Eye (tissue), 1 donor: ENCODE measurements at places on chromosomes 11 and 22.

- no peak for DNase-seq
These were observed 3.8 kb downstream of the RPS25 start for GRCh38 chr11:119014209-119014924.

- DNase-seq, result no peak
These were observed 7.7 kb downstream of the SLC22A8 start for GRCh38 chr11:63007920-63008319.

GRCh38 chr11:20213790-20214189 is 53.5 kb upstream of the DBX1 start:
- DNase-seq, result no peak

- DNase-seq, result no peak
These were observed 1032.7 kb upstream of the TENM4 start for GRCh38 chr11:80473562-80473961.

GRCh38 chr22:32776802-32777201 is 24.7 kb upstream of the TIMP3 start:
- DNase-seq, result no peak

DNA sequence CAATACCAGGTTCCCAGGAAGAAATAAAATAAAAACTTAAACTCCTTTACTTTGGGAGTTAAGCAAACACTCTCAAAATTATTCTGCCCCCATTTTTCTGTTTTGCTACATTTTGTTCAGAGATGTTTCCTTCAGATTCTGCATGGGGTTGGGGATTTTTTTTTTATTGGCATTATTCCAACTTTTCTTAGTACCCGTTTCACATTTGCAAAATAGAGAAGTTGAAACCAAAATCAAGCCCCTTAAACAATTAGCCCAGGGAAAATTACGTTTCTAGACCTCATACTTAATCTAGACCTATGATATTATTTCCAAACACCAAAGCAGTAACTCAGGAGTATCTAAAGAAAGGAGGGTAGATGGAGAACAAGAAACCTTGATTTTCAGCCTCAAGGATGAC is 20.6 kb upstream of the MS4A7 start:
- DNase-seq, result no peak

- DNase-seq, result no peak
These were observed 17.4 kb downstream of the LIMK2 start for GRCh38 chr22:31229402-31230079.

- no peak for DNase-seq
These were observed 61.9 kb downstream of the P4HA3 start for GRCh38 chr11:74249496-74249895.

- DNase-seq, result no peak
These were observed 1.1 kb downstream of the DNAL4 start for GRCh38 chr22:38792833-38793232.

- no peak for DNase-seq
These were observed 296.2 kb downstream of the NTM start for GRCh38 chr11:131666617-131667016.

- no peak for DNase-seq
These were observed 35.3 kb downstream of the LDHAL6A start for GRCh38 chr11:18490736-18491485.

- no peak for DNase-seq
These were observed 25.9 kb downstream of the PIWIL4 start for GRCh38 chr11:94593030-94593429.

- DNase-seq, result no peak
These were observed 27.1 kb downstream of the TSKU start for GRCh38 chr11:76810151-76810853.

GRCh38 chr11:63017306-63017974 is 1.8 kb upstream of the SLC22A8 start:
- DNase-seq, result peak; percentile 69

DNA sequence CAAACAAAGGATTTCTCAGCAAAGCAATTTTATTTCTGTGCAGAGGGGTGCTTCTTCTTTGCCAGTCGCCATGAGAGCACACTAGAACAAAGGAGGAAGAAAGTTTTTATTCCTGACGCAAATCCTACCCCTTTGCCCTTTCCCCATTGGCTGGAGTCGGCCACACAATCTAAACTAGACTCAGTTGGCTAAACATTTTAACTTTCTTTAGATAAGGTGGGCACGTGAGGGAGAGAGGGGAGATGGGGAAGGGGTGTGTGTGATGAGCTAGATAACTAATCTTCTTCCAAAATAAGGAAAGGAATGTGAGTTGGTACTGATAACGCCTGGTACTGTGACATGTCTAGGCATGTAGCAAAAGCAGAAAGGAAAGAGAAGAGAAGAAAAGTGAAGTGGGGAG is 626 bp downstream of the TRIM22 start:
- DNase-seq, result no peak

GRCh38 chr22:27212617-27213177 is 555.3 kb downstream of the MIAT start:
- peak; percentile 90 for DNase-seq

- DNase-seq, result no peak
These were observed 9.7 kb upstream of the MTMR2 start for GRCh38 chr11:95933594-95933993.

GRCh38 chr11:77179048-77179447 is 51.0 kb downstream of the MYO7A start:
- DNase-seq, result no peak

DNA sequence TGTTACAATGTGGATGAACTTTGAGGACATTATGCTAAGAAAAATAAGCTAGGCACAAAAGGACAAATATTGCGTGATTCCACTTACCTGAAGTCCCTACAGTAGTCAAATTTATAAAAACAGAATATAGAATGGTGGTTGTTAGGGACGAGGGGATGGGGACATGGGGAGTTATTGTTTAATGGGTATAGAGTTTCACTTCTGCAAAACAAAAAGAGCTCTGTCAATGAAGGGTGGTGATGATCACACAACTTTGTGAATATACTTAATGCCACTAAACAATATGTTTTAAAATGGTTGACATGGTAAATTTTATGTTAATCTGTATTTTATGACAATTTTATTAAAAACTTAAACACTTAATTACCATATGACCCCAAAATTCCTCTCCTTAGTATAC is 26.1 kb downstream of the INTS4 start:
- DNase-seq, result no peak

DNA sequence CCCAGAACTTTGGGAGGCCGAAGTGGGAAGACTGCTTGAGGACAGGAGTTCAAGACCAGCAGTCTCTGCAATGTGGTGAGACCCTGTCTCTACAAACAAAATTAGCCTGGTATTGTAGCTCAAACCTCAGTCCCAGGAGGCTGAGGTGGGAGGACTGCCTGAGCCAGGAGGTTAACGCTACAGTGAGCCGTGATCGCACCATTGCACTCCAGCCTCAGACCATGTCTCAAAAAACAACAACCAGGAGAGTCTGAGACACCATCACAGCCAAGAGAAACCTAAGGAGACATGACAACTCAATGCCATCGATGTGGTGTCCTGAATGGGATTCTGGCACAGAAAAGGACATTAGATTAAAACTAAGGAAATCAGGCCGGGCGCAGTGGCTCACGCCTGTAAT is 28.3 kb upstream of the KDM2A start:
- no peak for DNase-seq

- no peak for DNase-seq
These were observed 753.0 kb downstream of the NTM start for GRCh38 chr11:132123449-132123848.

DNA sequence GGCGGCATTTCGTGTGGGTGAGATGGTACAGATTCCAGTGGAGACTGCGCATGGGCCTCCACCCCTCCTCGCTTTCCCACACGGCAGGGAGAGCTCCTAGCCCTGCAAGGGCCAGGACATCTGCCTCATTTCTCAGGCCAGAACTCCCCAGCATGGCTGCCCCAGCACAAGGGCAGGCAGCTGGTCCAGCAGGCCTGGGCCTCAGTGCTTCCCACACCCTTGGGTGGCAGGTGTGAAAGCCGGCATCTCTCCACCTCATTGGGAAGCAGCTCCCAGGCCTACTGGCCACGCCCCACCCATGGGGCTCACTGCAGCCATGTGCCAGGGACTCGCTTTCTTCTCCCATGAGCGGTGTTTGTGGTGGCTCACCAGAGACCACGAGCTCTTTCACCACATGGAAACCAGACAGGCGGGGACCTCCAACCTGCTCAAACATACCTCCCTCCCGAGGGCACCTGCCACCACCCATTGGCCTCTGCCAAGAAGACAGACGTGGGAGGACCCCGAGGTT is 79.1 kb downstream of the NAT10 start:
- DNase-seq, result no peak

- no peak for DNase-seq
These were observed 12.1 kb downstream of the CCDC81 start for GRCh38 chr11:86386746-86387145.

- DNase-seq, result no peak
These were observed 31.2 kb downstream of the OTOG start for GRCh38 chr11:17578296-17578695.

DNA sequence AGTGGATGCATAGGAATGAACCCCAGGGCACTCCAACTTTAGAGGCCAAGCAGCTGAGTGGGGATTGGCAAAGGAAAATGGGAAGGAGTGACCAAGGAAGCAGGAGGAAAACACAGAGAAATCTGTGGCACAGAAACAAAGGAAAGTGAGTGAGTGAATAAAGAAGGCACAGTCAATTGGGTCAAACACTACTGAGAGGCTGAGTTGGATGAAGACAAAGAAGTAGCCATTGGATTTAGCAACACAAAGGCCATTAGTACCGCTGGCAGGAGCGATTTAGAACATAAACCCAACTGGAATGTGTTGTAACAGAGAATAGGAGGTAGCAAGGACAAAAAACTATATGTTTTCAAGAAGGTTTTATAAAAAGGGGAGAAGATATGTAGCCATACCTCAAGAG is 6.6 kb upstream of the NXPE1 start:
- DNase-seq, result peak; percentile 1

DNA sequence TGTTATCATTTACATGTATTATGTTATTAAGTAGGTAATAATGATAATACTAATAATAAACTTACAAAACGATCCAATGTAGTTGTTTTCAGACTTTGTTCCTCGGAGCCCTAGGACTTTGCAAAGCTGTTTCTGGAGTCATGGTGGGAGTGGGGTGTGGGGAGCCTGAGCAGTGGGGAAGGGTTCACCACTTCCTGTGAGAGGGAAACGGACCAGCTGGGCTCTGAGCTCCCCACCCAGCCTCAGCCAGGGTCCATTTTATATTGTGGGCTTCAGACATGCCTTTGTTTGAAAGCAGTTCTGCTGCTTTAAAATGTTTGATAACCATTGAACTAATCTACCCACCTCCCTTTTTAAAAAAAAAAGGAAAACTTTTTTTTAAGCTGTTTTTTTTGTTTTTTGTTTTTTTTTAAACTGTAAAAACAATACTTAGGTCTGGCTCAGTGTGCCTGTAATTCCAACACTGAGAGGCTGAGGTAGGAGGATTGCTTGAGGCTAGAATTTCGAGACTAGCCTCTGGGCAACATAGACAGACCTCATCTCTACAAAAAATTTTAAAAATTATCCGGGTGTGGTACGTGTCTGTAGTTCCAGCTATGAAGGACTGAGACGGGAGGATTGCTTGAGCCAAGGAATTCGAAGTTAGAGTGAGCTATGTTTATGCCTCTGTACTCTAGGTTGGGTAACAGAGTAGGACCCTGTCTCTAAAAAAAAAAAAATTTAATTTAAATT is 7.0 kb downstream of the SERPING1 start:
- DNase-seq, result peak; percentile 5

DNA sequence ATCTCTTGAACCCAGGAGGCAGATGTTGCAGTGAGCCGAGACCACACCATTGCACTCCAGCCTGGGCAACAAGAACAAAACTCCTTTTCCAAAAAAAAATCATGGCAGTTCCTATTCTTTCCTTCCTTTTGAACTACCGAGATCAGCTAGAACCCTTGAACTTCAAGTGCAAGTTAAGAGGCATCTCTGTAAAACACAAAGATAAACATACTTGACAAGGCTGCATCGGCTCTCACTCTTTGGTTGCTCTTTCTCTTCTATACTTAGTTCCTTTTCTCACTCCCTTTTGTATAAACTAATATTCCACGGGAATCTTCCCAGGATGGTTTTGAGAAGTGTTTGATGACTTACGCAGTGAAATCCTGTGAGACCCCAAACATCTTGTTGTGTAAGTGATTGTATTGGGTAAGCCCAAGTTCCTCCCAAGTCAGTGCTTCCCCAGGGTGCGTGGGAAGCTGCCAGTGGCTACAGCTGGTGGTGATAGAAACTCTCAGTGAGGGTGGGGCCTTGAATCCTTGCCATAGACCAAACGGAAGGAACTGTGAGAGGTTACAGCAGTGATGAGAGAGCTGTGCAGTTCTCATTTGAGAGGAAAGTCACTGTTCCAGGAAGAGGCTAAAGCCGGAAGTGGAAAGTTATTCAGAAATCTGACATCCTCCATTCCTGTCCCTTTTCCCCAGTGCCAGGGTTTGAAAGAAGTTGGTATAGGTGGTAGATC is 24.1 kb upstream of the CDC42EP2 start:
- DNase-seq, result peak; percentile 71

- DNase-seq, result no peak
These were observed 25.6 kb downstream of the OR2AG2 start for GRCh38 chr11:6746086-6746618.

DNA sequence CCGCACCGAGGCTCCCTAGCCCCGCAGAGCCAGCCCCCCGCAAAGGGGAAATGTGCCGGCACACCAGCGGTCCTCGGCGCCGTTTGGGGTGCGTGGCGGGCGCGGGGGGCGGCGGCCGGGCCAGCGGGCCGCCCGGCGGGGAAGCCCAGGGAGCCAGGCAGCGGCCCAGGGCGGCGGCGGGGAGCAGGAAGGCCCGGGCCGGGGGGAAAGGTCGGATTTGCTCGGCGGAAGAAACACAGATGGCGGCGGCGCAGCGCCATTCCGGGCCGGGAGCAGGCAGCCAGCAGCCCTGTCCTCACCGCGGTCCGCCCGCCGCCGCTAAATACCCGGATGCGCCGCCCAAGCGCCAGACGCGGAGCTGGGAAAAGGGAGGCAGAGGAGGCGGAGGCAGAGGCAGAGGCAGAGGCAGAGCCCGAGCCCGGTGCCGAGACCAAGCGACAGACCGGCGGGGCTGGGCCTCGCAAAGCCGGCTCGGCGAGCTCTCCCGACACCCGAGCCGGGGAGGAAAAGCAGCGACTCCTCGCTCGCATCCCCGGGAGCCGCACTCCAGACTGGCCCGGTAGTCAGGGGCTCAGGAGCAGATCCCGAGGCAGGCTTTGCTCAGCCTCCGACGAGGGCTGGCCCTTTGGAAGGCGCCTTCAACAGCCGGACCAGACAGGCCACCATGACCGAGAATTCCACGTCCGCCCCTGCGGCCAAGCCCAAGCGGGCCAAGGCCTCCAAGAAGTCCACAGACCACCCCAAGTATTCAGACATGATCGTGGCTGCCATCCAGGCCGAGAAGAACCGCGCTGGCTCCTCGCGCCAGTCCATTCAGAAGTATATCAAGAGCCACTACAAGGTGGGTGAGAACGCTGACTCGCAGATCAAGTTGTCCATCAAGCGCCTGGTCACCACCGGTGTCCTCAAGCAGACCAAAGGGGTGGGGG is 2.6 kb upstream of the GCAT start:
- DNase-seq, result peak; percentile 97

- no peak for DNase-seq
These were observed 9.2 kb upstream of the PHF21A start for GRCh38 chr11:46130286-46130940.
